ENCODE measurements at places on chromosomes 16 and 17. TPM values are rescaled to one million over a fixed set of nuclear protein-coding genes. Genes with fewer than 3 reads are reported as not detected.
A peak's percentile ranks its signal among the peaks of the same experiment; 100 is the strongest.

DNA sequence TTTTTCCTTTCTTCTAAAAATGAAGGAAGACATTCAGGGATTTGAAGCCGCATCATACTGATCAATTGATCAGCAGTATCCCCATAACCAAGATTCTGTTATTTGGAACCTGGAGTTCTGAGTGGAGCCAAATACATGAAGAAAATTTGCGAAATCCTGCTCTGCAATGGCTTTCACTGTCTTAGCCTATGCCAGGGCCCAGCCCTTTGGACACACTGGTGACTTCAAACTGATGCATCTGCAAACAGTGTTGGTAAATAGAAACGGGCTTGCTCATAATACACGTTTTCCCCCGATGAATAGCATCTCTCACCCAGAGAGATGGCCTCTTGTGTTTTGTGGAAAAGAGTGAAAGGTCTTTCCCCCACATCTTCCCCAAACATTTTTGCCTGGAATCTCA, 87.6 kb upstream of the TOX3 start:
- DNase-seq = no peak

GRCh38 chr17:13134076-13134475, 116.2 kb upstream of the ELAC2 start:
- no peak for DNase-seq

DNA sequence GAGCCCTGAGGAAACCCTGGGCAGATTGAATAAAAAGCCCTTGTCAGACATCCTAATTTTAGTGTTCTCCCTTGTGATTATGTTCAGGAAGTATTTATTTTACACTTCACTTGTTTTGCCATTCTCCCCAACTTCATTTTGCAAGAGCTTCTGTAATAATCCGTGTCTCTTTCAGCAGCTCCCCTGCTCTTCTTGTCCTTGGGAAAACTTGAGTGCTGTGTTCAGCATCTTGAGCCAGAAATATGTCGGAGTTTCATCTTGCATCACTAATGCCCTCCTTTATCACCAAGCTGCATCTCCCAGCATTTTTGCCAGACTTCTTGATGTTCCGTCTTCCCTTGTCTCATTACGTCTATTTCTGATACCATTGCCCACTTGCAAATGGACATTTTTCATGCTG, 486.5 kb upstream of the EEF2KMT start:
- DNase-seq = no peak

- no peak for DNase-seq
Observed at GRCh38 chr16:81830845-81831540, 51.9 kb downstream of the PLCG2 start.

GRCh38 chr17:76843703-76844484, 24.3 kb upstream of the MGAT5B start:
- DNase-seq = no peak

DNA sequence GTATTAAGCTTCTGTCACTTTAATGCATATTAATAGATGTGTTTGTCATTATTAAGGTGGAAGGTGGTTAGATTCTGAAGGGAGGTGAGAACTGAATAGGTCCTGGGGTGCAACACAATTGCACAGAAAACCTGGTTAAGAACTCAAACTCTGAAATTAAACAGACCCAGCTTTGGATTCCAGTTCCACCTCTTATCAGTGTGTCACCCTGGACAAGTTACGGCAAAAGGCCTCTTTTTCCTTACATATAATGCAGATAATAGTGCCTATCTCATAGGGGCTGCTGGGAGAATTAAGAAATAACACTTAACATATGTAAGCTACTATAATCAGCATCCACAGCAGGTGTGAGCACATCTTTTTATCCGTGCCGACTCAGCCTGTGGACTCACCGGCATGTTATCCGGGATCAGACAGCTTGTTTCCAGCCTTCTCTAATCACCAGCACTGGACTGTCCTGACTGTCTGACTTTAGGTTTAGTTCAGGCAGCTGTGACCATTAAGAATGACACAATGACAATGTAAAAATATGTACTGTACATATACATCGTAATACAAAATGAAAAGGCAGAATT, 31.4 kb downstream of the TEX2 start:
- DNase-seq = no peak

DNA sequence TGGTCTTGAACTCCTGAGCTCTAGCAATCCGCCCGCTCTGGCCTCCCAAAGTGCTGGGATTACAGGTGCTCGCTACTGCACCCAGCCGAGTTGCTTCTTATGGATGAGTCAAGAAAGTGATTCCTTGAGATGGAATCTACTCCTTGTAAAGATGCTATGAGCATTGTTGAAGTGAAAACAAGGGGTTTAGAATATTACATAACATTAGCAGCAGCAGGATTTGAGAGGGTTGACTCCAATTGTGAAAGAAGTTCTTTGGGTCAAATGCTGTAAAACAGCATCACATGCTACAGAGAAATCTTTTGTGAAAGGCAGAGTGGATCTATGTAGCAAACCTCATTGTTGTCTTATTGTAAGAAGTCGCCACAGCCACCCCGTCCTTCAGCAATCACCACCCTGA, 72.7 kb downstream of the NT5M start:
- DNase-seq = no peak

GRCh38 chr16:85683363-85683762, 5.4 kb downstream of the GINS2 start:
- no peak for DNase-seq

DNA sequence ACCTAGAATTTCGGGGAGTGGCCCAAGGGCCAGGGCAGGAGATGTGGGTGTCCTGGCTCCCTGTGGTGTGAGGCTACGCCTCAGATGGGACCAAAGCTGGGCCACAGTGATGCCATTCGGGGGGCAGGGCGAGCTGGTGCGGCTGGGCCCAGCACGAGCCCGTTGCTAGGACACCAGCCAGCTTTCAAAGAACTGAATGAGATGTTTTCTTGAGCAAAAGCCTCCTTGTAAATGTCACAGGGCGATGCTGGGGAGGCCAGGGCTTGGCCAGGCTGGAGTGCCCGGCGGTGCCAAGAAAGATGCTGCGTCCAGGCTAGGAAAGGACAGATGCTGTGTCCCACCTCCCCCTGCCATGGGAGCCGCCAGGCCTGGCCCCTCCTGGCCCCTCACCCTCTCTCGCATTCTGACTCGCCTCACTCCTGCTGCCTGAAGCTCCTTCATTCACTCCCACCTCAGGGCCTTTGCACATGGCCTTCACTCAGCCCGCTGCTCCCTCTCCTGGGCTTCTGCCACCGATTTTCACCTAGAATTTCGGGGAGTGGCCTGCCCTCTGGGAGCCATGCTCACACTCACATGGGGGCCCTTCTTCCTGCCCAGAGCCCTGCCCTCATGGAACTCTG, 39.1 kb downstream of the CPNE2 start:
- no peak for DNase-seq

GRCh38 chr16:11738742-11739544, 3.7 kb downstream of the TXNDC11 start:
- no peak for DNase-seq

DNA sequence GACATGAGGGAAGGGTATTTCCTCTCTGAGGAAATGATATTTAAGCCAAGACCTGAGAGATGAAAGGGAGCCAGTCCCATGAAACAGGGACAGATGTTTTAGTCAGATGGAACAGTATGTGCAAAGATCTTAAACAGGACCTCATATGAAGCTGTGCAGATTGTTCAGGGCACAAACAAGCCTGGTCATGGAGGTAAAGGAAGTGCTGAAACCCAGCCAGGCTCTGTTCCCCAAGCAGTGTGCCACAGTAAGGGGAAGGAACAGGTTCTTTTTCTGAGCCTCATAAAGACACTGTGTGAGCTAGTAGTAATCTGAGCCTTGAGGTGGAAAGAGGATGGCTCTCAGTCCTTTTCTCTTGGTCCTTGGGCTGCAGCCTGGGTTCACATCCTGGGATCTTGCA, 159.9 kb downstream of the ANKFN1 start:
- no peak for DNase-seq

DNA sequence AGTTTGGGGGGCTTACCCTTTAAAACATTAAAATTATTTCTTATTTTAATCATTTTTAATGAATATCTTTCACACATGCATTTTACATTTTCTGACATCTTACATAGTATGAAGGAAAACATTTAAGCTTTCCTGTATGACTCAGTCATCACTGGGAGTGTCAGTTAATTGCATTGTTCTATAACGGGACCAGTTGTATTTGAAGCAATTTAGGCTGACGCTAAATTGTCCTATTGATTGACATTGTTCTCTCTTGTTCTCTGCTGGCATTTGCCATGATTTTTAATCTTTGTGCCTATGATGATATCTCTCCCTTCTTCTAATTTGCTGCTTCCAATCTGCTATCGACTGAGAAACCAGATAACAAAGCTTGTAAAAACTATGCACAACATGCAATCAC, 190.5 kb upstream of the PIRT start:
- DNase-seq = no peak

GRCh38 chr16:48117217-48118105, 38.3 kb downstream of the ABCC12 start:
- DNase-seq = peak; percentile 63

GRCh38 chr17:14731591-14731990, 430.7 kb downstream of the HS3ST3B1 start:
- DNase-seq = no peak

GRCh38 chr17:42781639-42782165, 1.3 kb downstream of the WNK4 start:
- no peak for DNase-seq

DNA sequence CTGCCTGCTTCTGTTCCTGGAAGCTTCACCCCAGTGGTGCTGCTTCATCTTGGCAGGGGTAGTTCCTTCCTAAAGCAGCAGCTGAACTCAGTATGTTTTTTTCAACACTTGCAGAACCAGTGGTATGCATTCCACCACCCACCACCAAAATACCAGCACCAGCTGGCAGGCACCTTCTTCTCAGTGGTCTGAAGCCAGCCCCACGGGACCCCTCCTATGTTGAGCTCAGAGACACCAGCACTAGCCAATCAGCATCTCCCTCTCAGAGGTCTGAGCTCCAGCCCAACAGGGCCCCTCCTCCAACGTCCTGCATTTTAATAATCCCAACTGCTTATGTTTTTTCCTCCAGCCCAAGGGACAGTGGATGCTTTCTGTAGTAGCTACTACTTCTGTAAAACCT, 299.6 kb upstream of the CCL2 start:
- no peak for DNase-seq

DNA sequence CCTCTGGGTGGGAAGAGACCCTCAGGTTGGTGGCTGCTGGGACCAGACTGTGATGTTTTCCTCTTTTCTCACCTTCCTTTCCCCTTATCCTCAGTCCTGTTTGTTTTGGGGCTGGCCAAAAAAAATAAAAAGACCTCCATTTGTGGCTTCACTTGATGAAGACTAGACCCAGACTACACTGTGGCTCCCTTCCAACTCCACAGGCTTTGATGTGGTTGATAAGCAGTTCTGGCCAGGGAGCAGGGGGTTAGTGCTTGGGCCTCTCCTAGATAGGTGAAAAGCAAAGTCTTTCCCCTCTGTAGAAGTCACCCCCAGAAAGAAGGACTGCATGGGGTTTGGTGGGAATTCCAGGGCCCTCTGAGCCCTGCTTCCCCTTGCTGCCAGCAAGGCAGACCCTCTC, 11.2 kb upstream of the ADAM11 start:
- DNase-seq = no peak

DNA sequence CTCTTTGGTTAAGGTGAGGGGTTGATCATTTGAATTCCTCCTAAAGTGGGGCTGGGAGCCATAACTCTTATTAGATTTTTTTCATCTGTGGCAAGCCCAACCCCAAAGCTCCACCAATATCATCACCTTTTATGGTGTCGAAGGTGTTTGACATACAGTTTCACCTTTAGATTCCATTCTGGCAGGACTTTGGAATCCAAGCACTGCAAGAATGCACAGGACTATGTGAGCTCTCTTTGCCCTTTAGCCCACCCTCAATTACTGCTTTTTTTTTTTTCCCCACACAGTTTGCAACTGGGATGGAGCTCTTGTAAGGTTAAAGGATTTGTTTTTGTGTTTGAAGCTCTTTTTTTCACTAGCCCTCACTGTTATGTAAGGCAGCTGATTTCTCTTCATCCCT, 154.0 kb upstream of the KCNJ16 start:
- no peak for DNase-seq

The KRTAP4-4 gene
- not detected for total RNA-seq

The TBC1D26 gene
- total RNA-seq = 0.69 TPM

The SCIMP gene
- not detected for total RNA-seq

The DNASE1L2 gene
- total RNA-seq = 0.33 TPM

The HEATR9 gene
- not detected for total RNA-seq

The MGAT5B gene
- total RNA-seq = 0.19 TPM

The SLC26A11 gene
- 4.0 TPM for total RNA-seq

The NETO2 gene
- total RNA-seq = 3.0 TPM

The C16orf90 gene
- total RNA-seq = not detected

The LRRC45 gene
- total RNA-seq = 12.0 TPM

The OR1F1 gene
- total RNA-seq = not detected

The CDH5 gene
- not detected for total RNA-seq

The DOC2B gene
- 0.14 TPM for total RNA-seq

The GINS2 gene
- 60.7 TPM for total RNA-seq

The BICDL2 gene
- total RNA-seq = not detected

The NKIRAS2 gene
- 12.4 TPM for total RNA-seq
